CD4-positive, alpha-beta T cell treated with Interleukin-6 for 4 hours (primary cell): ENCODE measurements at places on chromosomes 16 and 17.
A peak's percentile ranks its signal among the peaks of the same experiment; 100 is the strongest.

- DNase-seq, result no peak
These were observed 7.8 kb downstream of the PIGS start for GRCh38 chr17:28563475-28563874.

GRCh38 chr16:13036600-13036999 lies 135.2 kb downstream of the SHISA9 start:
- DNase-seq, result peak; percentile 1

- DNase-seq, result no peak
These were observed 1.2 kb downstream of the FAAP100 start for GRCh38 chr17:81550830-81551457.

DNA sequence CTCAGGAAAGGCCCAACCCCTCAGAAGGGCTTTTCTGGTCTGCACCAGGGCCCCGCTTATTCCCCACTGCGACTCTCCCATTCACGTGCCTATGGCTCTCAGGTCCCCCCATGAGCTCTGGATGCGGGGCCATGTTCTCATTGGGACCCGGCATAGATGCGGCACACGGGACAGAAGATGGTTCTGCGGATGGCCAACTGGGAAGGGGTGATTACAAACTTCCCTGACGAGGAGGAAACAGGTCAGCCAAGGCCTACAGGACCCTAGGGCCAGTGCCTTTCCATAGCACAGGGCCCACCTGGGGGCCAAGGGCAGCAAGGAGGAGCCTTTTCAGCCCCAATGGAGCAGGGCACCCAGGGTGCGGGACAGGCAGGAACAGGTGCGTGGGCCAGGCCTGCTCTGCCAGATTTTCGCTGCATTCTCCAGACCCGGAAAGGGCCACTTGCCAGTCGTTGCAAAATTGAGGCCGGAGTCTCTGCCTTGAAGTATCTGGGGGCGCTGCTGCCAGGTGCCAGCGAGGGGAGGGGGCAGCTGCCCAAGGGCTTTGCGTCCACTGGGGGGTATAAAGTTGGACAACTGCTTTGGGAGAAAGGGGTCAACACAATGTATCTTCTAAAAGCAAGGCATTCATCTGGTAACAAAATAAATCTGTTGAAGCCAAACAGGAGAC lies 20.5 kb downstream of the SLC7A5 start:
- no peak for DNase-seq

DNA sequence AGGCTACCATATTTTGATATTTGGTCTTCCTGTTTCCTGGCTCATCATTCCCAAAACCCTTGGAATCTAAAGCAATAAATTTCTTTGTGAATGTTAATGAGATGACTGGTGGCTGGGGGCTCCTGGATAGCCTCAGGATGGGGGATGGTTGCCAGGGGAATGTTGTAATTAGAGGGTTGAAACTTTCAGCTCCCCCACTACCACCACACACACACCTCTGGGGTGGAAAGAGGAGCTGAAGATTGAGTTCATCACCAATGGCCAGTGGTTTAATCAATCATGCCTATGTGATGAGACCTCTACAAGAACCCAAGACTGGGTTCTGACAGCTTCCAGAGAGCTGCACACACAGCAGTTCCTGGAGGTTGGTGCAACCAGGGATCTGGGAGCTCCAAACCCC lies 59.1 kb downstream of the HS3ST3A1 start:
- no peak for DNase-seq

GRCh38 chr17:3950584-3950983 lies 13.7 kb downstream of the ATP2A3 start:
- no peak for DNase-seq

DNA sequence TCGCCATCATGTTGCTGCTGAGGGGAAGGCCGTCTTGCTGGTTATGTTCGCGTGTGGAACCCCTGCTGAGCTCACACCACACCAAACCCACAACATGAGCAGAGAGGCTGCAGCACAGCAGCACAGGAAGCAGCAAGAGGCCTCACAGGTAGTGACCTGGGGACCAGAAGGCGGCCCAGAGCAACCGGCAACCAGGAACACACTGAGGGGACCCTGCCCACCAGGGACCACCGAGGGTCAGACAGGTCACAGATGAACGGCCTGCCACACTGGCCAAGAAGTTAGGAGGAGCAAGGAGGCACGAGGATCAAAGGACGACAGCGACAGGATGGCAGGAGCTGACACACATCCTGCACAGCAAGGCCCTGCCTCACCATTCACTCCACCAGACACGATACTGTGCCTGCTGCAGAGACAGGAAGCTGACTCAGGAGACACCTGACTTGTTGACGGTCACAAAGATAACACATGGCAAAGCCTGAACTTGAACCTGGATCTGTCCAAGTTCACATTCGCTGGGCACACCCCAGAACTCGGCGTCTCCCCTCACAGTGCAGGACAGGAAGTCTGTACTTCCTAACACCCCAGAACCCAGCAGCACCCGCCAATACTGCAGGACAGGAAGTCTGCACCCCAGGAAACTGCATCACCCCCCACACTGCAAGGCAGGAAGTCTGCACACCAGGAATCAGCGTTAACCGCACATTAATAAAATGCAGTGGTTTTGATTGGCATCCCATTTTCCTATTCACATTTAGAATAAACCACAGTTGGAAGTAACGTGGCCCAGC lies 98.5 kb downstream of the ZNF778 start:
- DNase-seq, result peak; percentile 82

GRCh38 chr16:89764711-89765201 lies 43.4 kb downstream of the ZNF276 start:
- DNase-seq, result peak; percentile 55

GRCh38 chr17:63697341-63698286 lies 2.3 kb downstream of the LIMD2 start:
- DNase-seq, result peak; percentile 86

DNA sequence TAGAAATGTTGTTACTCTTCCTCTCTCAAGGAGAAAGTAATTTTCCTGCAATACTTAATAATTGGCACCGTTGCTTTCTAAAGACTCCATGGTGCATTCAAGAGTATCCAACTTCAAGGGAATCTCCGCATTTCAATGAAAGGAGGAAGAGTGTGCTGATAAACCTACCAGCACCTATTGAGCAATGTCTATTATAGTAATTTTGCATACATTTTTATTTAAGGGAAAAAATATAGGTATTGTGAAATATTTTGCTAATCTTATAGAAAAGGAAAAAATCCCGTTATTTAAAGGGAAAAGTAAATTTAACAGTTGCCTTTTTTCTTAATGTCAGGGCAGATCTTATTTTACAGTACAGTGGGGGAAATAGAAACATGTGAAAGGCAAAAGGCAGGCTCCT lies 1.1 kb upstream of the TMEM106A start:
- DNase-seq, result no peak

- DNase-seq, result peak; percentile 83
These were observed 18.0 kb downstream of the CCR7 start for GRCh38 chr17:40547079-40547784.

GRCh38 chr16:77214411-77215138 lies 15.4 kb downstream of the SYCE1L start:
- no peak for DNase-seq

DNA sequence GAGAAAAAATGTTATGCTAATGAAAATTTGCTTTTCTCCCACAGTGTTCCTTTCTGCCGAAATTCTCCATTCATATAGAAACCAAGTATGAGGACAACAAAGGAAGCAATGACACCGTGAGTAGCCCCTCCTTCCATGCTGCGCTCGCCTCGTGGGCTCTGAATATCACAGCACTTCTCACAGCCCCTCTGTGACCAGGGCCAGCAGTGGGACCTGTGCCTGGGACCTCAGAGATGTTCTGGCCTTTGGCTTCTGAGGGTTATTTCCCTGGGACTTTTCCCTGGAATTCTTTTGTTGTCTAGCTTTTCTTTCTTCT lies 139.6 kb upstream of the NOL11 start:
- no peak for DNase-seq

DNA sequence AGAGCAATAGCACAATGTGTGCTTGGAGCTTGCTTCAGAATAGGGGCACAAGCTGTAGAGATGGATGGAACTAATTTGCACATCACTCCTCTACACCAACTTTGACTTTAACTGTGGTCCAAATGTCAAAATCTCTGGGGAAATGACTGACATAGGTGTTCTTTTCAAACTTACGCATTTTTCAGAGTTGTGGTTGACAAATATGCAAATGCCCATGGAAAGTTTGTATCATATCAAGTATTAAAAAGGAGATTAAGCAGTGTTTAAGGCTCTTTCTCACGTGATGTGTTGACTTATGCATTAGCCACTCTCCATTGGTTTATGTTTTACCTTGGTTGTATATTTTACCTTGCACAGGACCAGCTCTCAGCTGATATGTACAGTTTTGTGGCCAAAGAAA lies 77.1 kb downstream of the ELAC2 start:
- no peak for DNase-seq

- no peak for DNase-seq
These were observed 7.0 kb upstream of the EFNB3 start for GRCh38 chr17:7697828-7698588.

- no peak for DNase-seq
These were observed 30.6 kb downstream of the ABCA9 start for GRCh38 chr17:69030169-69030568.

DNA sequence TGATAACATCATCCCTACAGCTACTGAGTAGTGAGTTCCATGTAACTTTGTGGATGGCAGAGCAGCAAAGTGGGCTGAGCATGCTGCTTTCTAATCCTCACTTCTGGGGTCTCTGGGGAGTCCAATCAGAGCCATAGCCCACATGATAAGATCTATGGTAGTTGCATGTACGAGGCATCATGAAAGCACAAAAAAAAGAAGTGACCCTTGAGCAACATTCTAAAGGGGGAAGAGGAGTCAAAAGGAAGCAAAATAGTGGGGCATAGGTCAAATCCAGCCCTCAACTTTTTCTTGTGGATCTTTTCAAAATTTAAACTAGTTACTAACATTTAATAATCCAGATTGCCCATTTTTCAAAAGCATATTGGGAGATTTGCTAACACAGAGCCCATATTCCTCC lies 208.5 kb upstream of the TOX3 start:
- DNase-seq, result no peak

DNA sequence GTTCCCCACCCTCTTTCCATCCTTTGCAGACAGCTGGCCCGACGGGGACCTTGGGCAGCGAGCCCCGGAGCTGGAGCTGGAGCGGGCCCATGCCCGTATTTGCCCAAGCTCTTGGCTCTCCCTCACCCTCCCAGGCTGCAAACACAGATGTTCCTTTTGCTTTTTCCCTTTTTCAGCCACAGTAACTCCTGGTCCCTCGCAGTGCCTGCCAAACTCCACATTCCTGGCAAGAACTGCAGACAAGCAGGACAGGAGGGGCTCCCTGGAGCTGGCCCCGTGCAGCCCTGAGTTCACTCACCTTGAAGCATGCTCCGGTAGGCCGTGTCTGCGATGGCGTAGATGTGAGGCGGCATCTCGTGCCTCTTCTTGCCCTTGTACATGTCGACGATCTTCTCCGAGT lies 33.9 kb downstream of the MYH11 start:
- no peak for DNase-seq

GRCh38 chr17:75703191-75703590 lies 18.1 kb upstream of the ITGB4 start:
- no peak for DNase-seq

- no peak for DNase-seq
These were observed 13.4 kb downstream of the RTN4RL1 start for GRCh38 chr17:2011411-2012371.

GRCh38 chr17:60573236-60574051 lies 26.5 kb upstream of the PPM1D start:
- DNase-seq, result no peak

- no peak for DNase-seq
These were observed 74.5 kb downstream of the RAI1 start for GRCh38 chr17:17755715-17756114.

- no peak for DNase-seq
These were observed 28.6 kb downstream of the ADAM11 start for GRCh38 chr17:44787271-44787940.

DNA sequence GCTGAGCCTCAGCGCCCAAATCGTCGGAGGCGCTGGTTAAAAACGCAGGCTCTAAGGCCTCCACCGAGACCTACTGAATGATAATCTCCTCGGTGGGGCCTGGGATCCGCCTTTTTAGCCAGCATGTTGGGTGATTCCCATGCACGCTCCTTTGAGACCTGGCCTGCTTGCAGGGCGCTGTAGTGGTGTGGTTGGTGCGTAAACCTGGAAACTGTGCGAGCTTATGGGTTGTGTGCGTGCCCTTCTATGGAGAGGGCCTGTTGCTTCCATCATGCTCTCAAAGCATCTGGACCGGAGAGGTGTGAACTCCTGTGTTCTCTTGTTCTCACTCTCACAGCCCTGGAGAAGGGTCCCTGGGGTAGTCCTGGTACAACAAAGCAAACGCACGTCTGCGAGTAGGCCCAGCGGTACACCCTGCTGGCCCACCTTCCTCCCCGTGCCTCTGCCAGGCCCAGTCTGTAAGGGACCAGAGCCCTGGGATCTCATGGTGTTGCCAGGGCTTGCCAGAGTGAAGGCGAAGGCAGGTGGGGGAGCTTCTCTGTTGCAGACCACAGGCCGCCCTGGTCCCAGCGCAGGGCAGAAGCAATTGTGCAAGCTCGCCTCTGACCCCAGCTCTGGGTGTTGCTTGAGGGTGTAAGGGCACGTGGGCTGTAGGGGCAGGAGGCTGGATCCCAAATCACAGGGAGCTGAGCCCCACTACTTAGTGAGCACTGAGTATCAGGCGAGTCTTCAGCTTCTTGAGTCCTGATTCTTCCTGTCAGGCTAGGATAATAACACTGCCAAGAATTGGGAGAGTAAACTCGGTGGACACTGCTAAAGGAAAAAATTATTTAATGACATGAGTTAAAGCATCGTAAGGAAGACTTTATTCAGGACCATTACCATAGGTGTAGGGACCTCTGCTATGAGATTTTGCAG lies 879 bp upstream of the LRRC75A start:
- DNase-seq, result no peak

GRCh38 chr16:732936-733335 lies 6.0 kb downstream of the HAGHL start:
- no peak for DNase-seq

GRCh38 chr16:54648575-54648974 lies 282.1 kb upstream of the IRX5 start:
- DNase-seq, result no peak

DNA sequence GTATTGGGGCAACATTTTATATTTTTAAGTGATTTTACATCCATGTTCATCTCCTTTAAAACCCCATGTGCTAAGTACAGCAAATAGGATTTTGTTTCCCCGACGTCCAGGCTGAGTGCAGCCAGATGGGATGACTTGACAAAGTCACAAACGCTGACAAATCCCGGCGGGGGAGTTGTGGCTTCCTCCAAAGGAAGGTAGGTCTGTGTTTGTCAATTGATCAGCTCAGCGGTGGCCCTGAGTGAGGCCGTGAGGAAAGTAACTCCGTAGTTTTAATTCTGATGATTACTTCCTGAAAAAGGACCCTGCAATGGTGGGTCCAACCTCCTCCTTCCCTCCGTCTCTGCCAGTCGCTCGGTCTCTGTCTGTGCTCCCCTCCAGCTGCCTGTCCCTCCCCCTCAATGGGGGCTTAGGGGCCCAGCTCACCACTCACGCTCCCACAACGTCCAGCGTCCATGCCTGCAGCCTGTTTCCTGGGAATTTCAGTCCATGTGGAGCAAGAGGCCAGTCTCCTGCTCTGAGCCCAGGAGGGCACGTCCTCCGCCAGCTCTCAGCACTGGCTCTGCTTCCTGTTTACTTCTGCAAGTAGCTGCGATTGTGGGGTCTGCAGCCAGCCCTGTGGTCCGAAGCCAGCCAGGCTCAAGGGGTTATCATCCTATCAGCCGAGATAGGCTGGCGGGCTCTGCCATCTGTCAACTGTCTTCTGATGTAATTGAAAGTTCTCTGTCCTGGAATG lies 209.4 kb upstream of the FOXF1 start:
- no peak for DNase-seq

- DNase-seq, result no peak
These were observed 111.9 kb upstream of the SIAH1 start for GRCh38 chr16:48497129-48497528.
